Naive thymus-derived CD4-positive, alpha-beta T cell (primary cell): ENCODE measurements at places on chromosomes 5 and 9.
A peak's percentile ranks its signal among the peaks of the same experiment; 100 is the strongest.

- H3K4me1 ChIP-seq: no peaks in the 10 kb centered on the region
- H3K27me3 ChIP-seq: no peaks in the 10 kb centered on the region
- no peak for DNase-seq
- H3K4me3 ChIP-seq: no peak overlapping the region
These were observed 1.3 kb downstream of the KCNN2 start for GRCh38 chr5:114362977-114363761.

GRCh38 chr9:108191065-108191464, 664.7 kb downstream of the ACTL7B start:
- H3K27me3 ChIP-seq: no peaks in the 10 kb centered on the region
- no peaks in the 10 kb centered on the region for H3K36me3 ChIP-seq
- no peak overlapping the region for H3K4me3 ChIP-seq
- DNase-seq: no peak
- H3K27ac ChIP-seq: no peak overlapping the region

- DNase-seq: no peak
- peak overlapping the region; percentile 76 for H3K4me3 ChIP-seq
- H3K27me3 ChIP-seq: no peaks in the 10 kb centered on the region
- H3K4me1 ChIP-seq: no peaks in the 10 kb centered on the region
- peak overlapping the region; percentile 82 for H3K27ac ChIP-seq
- no peaks in the 10 kb centered on the region for H3K36me3 ChIP-seq
These were observed 849 bp upstream of the IFT74 start for GRCh38 chr9:26955222-26955903.

DNA sequence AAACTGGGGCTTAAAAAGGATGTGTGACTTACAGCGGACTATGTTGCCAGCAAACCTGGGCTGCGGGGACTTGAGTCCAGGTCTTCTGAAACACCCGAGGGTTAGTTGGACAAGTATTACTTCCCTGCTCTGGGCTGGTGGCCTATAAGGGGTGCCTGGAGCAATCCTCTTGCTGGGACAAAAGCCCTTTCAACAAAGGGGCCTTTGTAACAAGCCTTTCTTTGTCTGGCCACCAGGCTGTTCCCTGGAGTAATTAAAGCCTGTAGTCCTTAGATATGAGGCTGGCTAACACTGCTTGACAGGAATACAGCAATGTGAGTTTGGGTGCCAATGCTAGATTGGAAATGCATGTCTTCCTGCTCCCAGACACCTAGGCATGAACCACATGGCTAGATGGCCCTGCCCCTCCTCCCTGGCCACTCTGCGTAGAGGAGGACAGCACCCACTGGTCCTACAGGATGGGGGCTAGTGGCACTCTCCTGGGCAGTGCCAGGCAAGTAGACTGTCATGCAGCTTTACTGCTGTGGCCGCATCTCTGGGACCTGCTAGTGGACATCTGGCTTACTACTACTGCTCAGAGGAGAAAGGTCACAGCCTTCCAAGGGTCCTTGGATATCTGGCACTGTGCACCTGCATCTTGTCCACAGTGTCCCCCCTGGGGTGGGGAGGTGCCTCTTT, 343.1 kb downstream of the ZSWIM6 start:
- no peaks in the 10 kb centered on the region for H3K36me3 ChIP-seq
- DNase-seq: no peak
- no peak overlapping the region for H3K4me3 ChIP-seq

DNA sequence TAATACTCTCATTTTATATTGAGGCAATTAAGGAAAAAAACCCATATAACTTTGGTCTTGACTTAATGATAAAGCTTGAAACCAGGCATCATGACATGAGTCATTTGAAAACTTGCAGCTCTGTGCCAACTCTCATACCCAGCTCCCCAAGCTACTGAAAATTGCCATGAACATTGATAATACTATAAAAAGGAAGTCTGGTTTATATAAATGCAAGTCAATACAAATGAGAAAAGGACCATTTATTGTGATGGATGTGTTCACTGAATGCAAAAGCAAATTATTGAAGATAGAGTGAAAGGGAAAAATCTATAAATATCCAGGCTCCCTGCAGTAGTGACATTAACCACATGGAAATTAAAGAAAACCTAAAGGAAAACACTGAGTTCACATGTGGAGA, 116.3 kb downstream of the DEPDC1B start:
- H3K36me3 ChIP-seq: no peaks in the 10 kb centered on the region
- H3K4me3 ChIP-seq: no peak overlapping the region
- H3K27me3 ChIP-seq: no peaks in the 10 kb centered on the region
- no peak for DNase-seq

DNA sequence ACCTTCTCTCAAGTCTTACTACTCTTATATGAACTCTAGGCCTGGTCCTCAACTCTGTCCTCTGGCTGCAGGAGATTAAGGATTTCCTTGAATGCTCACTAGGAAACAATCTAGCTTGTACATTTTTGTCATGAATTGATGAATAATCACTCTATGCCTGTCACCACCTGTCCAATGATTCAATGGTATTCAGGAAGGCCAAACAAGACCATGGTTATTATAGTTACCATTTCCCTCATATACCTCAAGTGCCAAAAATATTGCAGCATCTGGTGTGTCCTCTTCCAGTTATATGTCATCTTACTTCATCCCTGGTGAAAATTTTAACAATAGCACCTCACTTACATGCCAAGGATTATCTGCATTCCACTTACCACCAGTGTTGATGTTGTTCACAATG, 179.0 kb upstream of the MOCS2 start:
- no peaks in the 10 kb centered on the region for H3K27me3 ChIP-seq
- H3K4me3 ChIP-seq: no peak overlapping the region
- H3K36me3 ChIP-seq: no peaks in the 10 kb centered on the region
- no peaks in the 10 kb centered on the region for H3K4me1 ChIP-seq
- no peak overlapping the region for H3K27ac ChIP-seq

DNA sequence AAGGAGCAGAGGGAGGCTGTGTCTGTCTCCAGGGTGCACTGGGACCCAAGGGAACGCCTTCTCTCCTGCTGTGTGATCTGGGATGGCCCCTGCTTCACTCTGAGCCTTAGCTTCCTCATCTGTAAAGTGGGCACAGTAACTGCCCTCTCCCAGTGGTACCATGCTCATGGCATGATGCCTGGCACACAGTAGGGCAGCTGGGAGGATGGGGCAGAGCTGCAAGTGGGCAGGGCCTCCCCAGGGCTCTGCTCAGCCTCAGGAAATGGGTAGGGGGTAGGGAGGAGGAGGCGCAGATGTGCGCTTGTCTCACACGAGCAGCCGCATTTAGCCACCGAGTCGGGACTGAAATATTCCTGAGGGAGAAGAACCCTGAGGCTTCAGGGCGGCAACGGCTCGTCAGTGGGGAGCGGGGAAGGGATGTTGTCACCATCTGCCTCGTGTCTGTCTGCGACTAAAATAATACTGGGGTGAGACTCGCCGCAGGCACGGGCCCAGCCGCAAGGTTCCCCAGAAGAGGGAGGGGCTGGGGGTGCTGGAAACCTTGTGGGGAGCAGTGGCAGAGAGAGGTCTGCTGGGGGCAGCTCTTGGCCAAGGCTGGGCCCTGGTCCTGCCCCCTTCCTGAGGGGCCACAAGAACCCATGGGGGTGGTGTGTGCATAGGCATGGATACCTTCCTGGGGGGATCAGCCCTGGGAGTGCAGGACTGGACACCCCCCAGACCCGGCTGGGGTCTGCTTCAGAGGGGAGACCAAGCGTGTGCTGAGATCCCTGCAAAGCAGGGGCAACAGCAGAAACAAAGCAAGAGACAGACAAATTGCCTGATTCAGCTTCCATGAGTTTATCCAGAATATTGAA, 55.2 kb upstream of the PSD2 start:
- no peak overlapping the region for H3K4me3 ChIP-seq
- no peak for DNase-seq
- no peaks in the 10 kb centered on the region for H3K4me1 ChIP-seq
- no peaks in the 10 kb centered on the region for H3K36me3 ChIP-seq
- no peak overlapping the region for H3K27ac ChIP-seq

DNA sequence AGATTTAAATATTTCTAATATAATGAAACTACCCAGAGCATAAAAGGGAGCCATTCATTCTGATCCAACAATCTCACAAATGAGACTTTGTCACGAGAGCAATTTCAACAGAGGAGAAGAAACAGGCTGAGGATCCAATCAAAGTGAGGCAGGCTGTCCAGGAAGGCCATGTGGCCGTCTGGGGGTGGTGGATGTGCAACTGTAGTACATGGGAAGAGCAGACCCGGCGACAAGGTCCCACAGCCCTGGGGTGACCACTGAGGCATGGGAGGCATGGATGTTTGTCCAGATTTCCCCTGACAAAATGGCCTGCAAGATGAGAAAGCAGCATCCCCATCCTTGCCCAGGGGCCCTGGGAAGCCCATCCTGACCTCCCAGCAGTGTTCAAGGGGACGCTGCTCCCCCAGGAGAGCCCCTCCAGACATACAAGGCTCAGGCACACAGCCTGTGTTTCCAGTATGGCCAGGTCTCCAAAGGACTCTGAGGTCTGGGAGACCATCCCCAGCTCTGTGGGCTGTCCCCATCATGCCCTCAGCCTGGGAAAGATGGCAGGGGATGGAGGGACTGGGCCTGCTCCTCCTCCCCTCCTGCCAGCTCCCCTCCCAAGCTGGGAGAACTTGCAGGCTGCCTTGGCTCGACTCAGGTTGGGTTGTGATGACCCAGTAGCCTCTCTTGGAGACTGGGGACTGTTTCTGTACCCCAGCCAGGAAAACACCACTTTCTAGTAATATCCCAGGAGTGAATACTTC, 27.5 kb upstream of the FCN2 start:
- no peaks in the 10 kb centered on the region for H3K4me1 ChIP-seq
- H3K27ac ChIP-seq: no peak overlapping the region
- no peaks in the 10 kb centered on the region for H3K27me3 ChIP-seq
- no peak overlapping the region for H3K4me3 ChIP-seq

- no peak for DNase-seq
- no peaks in the 10 kb centered on the region for H3K4me1 ChIP-seq
- no peaks in the 10 kb centered on the region for H3K27me3 ChIP-seq
- no peak overlapping the region for H3K4me3 ChIP-seq
- H3K27ac ChIP-seq: no peak overlapping the region
- H3K36me3 ChIP-seq: no peaks in the 10 kb centered on the region
These were observed 8.0 kb upstream of the INIP start for GRCh38 chr9:112725961-112726360.
